Femur (tissue), 1 donor: ENCODE measurements at places on chromosomes 2 and 18.

DNA sequence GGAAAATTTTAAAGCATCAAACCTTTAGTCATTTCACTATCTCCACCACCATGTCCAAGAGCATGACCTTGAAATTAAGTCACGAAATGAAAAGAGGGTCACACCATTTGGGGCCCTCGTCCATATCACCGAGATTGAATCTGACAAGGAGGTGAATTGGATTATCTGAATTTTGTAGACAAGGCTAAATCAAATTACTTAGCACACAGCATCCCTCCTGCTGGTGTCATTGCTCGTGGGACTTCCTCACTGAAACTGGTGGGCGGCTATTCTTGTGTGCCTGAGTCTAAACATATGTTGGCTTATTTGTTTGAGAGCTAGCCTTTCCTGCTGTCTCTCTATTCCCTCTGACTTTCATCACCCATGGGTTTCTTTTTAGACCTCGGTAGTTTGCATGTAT is 64.6 kb upstream of the CNGA3 start:
- DNase-seq, result no peak

DNA sequence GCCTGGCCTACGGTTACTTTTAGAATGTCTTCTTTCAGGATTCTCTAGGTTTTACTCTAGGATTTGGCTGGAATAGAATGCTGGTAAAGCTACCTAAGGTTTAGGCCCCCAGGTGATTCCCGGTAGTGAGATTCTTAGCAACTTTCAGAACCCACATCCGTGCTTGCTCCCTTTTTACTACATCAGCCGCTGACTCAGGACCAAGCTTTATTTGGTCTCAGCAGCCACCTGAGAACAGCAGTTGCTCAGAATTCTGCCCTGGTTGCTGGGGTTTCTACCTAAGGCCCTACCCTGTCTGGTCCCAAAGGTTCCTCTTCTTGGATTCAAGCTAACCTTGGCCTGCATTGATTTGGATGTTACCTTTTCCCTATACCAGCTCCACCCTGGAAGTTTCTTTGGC is 36.1 kb upstream of the NDUFV2 start:
- DNase-seq, result no peak

DNA sequence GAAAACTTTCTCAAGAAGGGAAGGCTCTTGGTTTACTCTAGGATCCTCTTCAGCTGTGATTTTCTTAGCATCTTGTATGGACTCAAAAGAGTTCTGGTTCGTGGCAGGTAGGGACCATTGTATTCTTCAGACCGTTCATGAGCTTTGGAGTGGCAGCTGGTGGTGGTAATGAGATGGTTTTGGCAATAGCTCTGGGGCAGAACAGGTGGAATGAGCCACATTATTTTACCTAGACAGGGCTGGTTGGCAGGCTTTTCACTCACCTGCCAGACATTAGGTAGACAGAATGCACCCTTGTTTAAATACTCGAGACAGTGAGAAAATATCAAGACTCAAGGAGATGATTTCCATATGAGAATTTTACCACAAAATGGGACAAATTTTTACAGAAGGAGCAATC is 26.2 kb upstream of the MGAT5 start:
- no peak for DNase-seq

GRCh38 chr2:74548900-74549826 is 4.6 kb downstream of the LOXL3 start:
- DNase-seq, result peak; percentile 79

- no peak for DNase-seq
Observed at GRCh38 chr2:179768765-179769164, 92.6 kb downstream of the ZNF385B start.

DNA sequence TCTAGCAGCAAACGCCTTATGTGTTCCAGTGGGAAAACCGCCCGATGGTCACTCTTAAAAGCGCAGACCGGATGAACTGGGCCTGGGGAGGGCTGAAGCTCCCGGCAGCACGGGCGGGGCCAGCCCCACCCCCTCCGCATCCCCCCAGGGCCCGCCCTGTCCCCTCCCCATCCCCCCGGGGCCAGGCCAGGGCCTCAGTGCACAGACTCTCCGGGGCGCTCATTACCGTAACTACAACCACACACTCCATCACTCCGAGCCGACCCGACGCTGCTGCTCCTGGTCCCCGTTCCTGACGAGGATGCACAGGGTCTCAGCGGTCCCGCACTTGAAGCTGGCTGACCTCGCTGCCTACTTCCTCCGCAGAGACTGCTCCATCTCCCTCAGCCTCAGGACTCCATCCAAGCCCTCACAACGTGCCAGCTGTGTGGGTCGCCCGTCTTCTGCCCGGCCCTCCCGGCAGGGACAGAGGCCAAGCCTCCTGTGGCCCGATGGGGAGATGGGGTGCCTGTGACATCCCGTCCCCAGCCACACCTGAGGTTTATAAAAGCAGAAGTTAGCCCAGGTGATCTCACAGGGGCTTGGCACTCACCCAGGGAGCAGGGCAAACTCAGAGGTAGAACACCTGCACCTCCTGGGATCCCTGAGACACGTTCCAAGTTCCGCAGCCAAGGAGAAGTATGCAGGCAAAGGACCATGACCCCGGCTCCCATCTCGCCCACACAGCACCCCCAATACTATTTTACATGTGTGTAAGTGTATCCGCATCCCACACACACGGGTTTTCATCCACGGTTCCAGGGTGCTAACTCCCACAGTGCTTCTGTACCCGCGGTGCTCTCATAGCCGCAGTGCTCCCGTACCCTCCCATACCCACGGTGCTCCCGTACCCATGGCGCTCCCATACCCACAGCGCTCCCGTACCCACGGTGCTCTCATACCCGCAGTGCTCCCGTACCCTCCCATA is 36.0 kb downstream of the SLC66A2 start:
- no peak for DNase-seq

DNA sequence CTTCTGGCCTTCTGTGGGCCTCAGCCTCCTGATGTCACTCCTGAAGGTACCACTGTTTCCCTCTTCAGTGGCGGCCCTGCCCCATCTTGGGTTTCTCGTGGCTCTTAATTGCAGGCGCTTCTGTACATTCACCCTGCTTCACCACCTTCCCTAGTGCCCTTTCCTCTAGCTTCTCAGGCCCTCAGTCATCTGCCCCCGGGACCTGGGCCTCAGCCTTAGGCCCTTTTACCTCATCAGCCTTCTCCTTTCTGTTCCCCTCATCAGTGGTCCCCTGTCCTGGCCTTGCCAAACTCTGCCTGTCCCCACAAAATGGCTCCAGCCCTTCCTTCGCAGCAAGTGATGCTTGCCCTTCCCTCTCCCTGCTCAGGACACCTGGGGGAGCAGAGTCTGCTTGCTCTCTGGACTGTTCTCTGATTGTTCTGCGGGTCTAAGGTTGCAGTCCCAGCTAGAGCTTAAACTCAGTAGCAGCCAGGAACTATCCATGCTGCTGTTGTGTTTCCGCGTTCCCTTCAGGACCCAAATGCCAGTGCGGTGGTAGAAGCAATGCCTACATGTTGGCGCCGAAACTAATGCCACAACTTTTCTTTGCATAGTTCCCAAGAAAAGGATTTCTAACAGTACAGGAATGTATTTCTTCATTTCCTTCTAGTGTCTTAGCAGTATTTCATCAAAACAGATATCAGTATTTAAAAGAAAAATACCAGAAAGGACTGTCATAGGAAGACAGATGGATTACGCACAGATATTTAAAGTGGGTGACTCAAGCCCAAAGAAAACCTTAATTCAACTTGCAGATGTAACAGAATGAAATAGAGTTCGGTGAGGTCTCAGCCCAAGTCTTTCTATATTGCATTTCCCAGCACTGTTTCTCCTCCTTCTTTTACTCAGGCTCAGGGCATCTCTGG is 7.5 kb downstream of the ASB1 start:
- no peak for DNase-seq

DNA sequence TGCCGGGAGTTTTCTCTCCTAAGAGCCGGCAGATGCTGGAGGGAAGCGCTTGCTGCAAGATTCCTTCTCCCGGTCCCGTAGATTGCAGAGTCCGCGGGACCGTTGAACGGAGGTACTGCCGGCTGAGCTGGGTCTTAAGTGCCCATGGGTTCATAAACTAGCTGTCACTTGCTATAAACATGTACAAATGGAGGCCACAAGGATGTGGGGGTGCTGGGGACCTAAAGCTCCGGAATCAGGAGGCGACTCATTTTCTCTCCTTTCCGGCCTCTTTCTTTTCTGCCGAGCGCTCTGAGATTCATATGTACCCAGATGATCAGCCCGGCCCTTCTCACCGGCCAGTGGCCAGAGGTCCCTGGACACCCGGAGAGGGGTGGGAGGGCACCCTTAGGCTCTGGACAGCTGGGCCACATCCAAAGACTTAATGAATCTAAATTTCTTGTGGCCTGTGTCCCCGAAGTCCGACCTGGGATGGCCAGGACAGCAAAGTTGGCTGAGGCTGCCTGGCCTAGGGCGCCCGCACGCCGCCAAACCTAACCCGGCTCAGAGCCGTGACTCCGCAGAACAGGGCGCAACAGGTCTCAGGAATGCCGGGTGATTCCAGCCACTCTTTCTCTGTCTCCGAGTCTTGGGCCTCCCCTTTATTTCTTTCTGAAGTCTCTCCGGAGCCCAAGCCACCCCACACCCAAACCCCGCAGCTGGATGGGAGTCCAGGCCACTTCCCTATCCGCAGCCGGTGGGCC is 2.4 kb upstream of the PAX3 start:
- DNase-seq, result no peak

- no peak for DNase-seq
Observed at GRCh38 chr2:217981084-217981730, 21.6 kb downstream of the TNS1 start.

DNA sequence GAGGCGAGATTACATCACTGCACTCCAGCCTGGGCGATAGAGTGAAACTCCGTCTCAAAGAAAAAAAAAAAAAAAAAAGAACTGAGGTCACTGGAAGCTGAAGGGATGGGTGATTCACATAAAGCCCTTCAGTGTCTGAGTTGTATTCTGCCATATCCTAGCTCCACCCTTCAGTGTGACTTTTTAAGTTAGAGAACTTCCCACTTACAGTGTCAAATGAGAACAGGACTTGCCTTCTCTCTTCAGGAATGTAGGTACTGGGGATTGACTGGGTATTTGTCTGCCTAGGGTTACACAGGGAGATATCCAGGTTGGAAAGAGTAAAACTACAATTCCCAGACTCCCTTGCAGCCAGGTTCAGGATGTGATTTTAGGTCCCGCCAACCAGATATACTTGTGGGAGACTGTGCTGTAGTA is 37.9 kb downstream of the EHD3 start:
- no peak for DNase-seq

DNA sequence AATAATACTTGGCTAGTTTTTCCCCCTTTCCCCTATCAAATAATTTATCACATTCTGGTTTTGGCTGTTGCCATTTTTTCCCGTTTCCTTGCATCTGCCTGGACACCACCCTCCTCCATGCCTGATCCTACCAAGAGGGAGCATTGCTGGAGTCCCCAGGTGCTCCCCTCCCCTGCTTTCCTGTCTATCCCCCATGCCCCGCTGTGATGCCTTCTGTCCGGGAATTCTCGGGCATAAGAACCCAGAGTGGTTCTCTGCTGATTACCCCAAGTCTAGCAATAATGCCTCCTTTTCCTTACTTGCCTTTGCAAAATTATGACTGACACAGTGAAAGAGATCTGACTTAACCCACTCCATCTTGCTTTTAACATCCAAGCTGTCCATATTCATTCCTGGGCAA is 248.0 kb upstream of the PXDN start:
- DNase-seq, result no peak

DNA sequence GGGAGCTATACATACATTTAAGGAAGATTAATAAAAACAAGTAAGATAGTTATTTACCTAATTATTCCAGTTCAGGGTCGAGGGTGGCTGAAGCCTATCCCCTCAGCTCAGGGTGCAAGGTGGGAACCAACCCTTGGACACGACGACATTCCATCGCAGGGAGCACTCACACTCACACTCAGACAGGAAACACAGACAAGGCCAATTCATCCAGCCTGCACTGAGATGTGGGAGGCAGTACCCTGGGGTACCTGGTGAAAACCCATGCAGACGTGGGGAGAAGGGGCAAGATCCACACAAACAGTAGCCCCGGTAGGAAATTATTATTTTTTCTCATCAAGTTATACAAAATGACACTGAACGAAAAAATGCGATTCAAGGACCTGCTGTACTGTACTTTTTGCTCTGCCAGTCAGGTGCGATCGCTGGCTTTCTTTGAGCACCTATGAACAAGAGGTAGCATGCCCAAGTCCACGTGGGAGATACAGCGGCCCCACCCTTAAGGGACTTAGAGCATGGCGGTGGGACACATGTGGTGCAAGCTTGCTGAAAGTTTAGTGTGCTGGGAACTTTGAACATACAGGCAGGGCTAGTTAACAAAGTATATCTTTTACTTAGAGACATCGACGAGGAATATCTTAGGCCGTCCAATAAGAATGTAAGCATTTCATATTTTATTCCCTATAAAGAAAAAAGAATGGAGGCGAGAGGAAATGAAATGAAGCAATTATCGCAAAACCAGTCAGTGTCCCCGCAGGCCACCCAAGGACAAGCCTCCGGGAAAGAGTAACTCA is 624 bp downstream of the METTL8 start:
- DNase-seq, result peak; percentile 26

- no peak for DNase-seq
Observed at GRCh38 chr2:10935953-10936942, 24.5 kb downstream of the KCNF1 start.

DNA sequence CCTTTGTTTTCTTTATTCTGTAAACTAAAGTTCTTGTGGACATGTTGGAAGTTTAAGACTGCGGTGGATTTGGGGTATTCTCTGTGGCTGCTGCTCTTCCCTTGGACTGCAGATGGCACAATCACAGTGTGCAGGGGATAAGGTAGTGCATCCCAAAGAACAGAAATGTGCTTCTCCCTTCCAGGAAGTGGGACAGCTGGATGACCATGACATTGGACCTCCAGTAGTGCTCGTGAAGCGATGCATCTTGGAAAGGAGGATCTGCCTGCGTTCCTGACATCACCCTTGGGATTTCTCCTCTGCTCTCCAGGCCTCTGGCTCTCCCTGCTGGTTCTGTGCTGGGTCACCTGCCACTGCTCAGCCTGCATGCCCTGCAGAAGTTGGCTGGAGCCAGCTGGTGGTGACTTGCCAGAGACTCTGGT is 109.9 kb downstream of the SLC4A3 start:
- peak; percentile 56 for DNase-seq

- DNase-seq, result no peak
Observed at GRCh38 chr2:190986221-190986953, 27.6 kb downstream of the STAT1 start.

DNA sequence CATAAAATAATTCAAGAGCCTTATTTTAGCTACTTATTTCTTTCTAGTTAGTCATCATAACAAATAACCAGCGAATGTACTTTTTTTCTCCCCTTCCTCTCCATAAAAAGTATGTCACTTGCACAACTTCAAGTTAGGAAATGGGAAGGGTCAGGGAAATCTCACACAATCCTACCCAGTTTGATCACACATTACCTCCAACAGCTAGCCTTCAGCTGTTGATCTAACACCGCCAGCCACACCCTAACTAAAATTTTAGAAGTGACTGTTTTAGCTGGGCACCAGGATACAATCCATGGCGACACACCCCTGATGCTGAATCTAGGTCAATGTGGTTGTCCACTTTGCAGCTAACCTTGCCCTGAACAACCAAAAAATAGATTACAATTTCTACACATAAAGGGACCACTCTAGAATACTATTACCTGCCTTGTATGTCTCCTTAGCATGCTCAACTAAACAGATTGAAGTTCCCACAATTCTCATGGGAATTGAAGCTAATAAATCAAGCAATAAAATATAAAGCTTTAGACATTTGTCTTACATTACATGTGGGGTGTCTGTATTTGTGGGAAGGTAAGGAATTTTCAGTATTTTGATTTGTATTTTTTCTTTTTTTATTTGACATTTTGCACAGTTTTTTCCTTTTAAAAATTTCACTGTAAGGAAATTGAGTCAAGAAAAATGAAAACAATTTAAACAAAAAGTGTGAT is 7.3 kb upstream of the COL3A1 start:
- no peak for DNase-seq
